ENCODE measurements at places on chromosomes 16 and 17.

DNA sequence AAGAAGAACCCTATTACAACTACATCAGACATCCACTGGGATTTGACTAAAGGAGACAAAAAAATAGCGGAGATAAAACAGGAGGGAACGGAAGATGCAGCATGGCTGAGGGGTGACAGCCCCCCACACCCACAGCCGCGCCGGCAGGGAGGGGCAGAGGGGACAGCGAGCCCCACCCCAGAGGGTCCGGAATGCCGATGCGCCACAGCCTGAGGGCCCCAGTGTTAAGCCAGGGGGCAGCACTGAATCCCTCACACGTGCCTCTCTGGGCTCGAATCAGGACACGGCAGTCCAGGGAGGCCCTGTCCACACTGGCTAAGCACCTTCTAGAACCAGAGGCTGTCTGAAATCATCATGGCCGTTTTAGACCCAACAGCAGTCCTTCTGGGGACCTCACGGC lies 18.8 kb downstream of the MAP1LC3B start:
- DNase-seq: no peak

DNA sequence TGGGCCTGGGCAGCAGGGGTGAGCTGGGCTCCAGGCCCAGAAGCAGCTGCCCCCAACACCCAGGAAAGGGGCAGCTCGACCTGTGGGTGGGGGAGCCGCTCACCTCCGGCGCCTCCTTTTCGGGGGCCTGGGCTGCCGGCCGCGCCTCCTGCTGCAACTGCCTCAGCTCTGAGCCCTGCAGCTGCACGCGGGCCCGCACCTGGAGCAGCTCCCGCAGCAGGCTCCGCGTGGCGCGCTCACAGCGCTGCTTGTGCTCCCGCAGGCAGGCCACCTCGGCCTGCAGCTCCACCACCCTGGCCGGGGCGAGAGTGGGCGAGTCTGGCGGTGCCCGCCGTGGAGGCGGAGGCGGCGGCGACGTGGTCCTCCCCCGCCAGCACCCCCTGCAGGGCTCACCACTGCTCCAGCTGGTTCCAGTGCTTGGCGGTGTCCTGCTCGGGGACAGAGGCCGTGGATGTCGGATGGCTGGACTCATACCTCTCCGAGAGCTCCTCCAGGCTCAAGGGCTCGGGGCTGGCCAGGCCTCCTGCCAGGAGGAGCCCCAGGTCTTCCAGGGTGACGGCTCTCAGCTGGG lies 868 bp downstream of the CCDC154 start:
- no peak for DNase-seq

DNA sequence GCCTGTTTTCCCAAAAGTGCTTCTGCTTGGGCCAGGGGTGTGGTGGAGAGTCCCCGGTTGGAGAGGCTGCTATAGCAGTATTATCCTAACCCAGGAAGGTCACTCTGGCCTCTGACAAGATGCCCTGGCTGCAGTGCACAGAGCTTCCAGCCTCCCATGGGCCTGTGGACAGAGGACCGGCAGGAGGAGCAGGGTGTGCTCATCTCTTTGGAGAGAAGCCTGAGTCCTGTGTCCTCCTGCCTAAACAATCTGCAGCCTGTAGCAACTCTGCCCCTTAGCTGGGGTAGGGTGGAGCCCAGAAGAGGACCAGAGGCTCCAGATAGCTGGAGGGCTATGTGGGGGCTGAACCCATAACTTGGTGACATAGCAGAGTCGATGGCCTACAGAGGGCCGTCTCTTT lies 78.0 kb downstream of the MPRIP start:
- no peak for DNase-seq

DNA sequence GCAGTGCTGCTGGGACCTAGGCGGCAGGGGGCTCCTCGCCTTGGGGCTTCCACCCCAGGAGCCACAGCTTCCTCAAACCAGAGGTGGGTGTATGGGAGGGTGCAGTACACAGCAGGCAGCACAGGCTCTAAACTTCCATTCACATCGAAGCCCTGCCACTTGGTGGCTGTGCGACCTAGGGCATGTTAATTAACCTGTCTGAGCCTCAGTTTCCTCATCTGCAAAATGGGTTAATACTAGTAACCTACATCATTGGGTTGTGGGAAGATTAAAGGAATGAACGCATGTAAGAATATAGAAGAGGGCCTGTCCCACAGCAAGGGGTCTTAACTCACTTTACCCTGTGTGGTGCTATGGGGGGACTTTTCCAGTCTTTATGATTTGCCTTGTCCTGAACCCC lies 26.8 kb upstream of the LHX1 start:
- no peak for DNase-seq

DNA sequence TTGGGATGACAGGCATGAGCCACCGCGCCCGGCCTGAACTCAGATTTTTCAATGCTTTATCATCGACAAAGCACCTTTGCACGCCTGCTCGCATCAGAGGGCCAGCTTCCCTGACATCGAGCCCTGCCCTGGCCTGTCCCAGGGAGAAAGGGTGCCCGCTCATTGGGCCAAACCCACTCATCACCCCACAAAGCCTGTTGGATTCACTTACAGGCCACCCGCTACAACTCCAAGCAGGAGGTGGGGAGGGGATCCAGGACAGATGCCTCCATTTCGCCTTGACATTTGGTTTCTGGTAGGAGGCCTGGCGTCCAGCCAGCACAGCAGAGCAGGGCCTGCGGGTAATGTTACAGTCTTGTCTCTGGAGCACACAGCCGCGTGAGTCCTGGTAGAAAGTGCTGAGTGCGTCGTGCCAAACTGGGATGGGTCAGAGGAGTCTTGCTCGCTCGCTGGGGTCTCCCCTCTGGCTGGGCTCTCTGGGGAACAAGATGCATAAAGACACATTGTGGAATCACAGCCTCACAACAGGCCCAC lies 19.8 kb downstream of the SMTNL2 start:
- DNase-seq: peak; percentile 53

DNA sequence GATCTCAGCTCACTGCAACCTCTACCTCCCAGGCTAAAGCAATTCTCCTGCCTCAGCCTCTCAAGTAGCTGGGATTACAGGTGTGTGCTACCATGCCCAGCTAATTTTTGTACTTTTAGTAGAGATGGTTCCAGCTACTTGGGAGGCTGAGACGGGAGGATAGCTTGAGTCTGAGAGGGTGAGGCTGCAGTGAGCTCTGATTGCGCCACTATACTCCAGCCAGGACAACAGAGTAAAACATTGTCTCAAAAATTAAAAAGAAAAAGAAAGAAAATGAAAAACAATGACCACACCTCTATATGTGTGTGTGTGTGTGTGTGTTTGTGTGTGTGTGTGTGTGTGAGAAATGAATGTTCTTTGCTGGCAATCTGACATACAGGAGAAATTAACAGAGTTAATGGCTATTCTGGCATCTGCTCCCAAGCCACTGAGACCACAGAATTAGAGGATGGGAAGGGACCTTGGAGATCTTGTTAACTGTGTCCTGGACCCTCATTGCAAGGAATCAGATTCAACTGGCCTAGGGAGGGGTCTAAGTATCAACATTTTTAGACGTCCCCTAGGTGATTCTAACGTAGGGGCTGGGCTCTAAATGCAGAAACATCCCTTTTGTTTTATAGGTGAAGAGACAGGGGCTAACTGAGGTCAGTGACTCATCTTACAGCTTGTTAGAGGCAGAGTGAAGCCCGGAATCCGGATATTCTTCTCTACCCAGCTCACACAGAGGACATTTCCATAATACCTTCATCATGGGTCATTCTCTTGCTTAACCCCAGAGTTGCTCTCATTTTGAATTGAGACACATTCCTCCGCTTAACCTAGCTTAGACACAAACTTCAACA lies 16.4 kb upstream of the MARCHF10 start:
- peak; percentile 94 for DNase-seq

- no peak for DNase-seq
Observed at GRCh38 chr16:47667956-47668355, 206.8 kb downstream of the PHKB start.

GRCh38 chr16:1773703-1774447 lies 941 bp upstream of the MRPS34 start:
- no peak for DNase-seq

DNA sequence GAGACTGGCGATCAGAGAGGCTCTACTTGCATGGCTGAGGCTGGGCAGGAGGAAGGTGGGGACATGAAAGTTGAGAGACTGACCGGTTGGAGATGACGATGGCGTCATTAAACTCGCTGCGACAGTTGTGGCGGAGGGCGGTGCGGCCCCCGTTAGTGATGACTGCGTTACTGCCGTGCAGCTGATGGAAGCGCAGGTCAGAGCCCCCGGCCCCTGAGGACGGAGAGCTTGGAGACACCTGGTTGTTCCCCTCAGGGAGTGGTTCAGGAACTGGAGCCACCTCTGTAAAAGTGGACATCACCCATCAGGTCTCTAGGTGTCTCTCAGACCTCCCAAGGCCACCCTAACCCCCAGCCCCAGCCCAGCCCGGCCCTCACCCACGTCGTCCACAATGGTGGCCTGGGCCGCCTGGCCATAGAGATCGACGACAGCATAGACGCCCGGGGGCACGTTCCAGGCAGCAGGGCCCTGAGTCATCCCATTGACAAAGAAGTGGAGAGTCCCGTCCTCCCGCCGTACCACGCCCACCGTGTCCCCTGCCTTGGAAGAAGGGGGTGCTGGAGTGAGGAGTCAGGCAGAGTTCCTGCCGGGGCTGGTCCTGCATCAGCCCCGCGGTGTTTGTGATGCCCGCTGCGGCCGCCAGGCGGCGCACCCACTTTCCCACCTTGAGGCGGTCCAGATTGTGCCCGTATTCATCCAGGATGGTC lies 5.3 kb downstream of the NEURL4 start:
- DNase-seq: no peak

GRCh38 chr17:39738983-39739884 lies 1.5 kb downstream of the GRB7 start:
- DNase-seq: no peak

- DNase-seq: no peak
Observed at GRCh38 chr17:45813048-45813725, 29.1 kb downstream of the CRHR1 start.

- no peak for DNase-seq
Observed at GRCh38 chr16:4868026-4868425, 20.7 kb downstream of the UBN1 start.

GRCh38 chr17:10092595-10092994 lies 105.8 kb downstream of the GAS7 start:
- DNase-seq: no peak

GRCh38 chr17:43409131-43409530 lies 10.3 kb downstream of the ARL4D start:
- no peak for DNase-seq

DNA sequence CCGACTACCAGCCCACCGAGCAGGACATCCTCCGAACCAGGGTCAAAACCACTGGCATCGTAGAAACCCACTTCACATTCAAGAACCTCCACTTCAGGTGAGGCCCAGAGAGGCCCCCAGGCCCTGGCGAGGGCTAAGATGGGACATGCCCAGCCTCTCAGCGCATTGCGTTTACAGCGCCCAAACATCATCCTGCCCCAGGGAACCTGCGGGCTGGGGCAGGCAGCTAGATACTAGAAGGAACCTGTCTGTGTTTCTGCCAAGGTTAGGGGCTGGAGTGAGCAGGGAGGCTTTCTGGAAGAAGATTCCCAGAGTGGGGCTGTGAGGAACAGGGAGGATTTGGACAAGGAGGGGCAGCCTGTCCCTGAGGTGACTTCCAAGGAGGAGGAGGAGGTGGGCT lies 90.6 kb downstream of the AMFR start:
- no peak for DNase-seq

- DNase-seq: peak; percentile 87
Observed at GRCh38 chr17:2084766-2085647, 30.1 kb downstream of the HIC1 start.

DNA sequence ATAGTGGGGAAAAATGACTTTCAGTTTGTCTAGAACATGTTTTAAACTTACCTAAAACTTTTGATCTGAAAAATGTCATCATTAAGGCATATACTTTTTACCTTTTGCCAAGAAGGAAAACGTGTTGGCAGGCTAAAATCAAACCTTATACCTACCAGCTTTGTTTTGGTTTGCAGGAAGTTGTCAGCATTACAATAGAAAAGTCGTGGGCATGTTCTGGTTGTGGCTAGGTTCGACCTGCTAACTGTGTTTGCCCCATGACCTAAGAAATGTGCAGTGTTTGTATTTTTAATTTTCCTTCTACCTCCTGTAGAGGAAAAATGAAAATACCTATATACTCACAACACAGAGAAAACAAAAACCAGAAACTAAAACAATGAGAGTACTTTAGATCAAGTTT lies 13.0 kb downstream of the SKAP1 start:
- no peak for DNase-seq

DNA sequence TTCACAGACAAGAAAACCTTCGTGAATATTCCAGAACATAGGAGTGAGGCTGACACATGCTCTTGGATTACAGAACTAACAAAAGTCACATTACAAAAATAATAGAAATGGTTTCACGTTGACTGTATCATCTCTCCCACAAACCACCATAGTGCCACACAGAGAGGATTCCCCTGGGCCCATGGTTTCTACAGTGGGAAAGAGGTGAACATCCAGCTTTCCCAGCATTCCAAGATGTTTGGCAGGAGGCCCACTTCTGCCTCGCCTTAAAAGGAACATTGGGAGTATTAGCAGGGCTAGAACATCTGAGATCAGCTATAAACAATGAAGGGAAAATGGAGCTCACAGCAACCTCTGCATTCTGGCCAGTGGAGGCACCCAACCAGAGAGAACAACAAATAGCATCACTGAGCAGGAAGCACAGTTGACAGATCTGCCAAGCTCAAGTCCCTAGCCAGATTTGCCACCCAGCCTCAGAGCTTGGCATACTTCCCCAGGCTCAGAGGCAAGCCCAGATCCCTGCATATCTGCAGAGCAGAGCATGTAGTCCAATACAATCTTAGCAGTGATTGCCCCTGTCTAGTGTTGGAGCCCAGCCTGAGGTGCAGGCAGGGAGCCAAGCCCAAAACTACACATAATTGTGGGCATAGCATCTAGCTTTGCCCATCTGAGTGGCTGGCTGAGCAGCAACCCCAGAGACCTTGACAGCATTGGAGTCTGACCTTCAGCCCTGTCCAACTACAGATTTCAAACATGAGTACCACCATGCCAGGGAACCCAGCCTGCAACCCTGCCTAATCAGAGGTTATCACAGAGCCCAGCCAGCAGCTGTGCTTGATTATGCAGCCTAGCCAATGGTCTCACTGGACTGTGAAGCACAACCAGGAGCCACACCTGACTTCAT lies 260.4 kb downstream of the CEP112 start:
- DNase-seq: peak; percentile 31

- DNase-seq: no peak
Observed at GRCh38 chr16:85157813-85158742, 45.8 kb upstream of the CIBAR2 start.

- DNase-seq: no peak
Observed at GRCh38 chr16:27923751-27924150, 139.8 kb downstream of the GSG1L start.

GRCh38 chr17:57106107-57106835 lies 21.2 kb downstream of the AKAP1 start:
- DNase-seq: no peak

DNA sequence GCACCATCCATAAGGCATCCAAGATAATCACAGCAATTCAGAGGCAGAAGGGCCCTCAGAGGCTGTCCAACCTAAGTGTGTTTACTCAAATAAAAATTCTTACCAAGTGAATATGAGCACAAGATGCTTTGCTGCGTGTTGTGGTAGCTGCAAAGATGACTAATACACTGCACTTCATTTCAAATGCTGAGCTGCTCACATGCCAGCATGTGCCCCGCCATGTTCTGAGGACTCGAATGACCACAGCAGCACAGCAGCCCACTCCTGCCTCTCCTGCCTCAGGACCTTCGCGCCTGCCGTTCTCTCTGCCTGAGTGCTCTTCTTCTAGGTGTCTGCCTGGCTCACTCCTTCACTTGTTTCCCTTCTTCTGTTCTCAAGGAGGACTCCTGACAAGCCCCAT lies 19.0 kb downstream of the PIK3R5 start:
- DNase-seq: no peak

- no peak for DNase-seq
Observed at GRCh38 chr17:19402171-19402570, 8.9 kb upstream of the RNF112 start.

GRCh38 chr17:44095647-44096496 lies 25.3 kb downstream of the G6PC3 start:
- peak; percentile 79 for DNase-seq

All from fibroblast of skin of left biceps (primary cell).